Vagina (tissue), 2 donors: ENCODE measurements at places on chromosomes 2 and 18.

- H3K4me1 ChIP-seq: peaks cover 32% of the 10 kb centered on the region
- no peak overlapping the region for H3K4me3 ChIP-seq
- peak overlapping the region; percentile 77 for H3K27ac ChIP-seq
- no peak for DNase-seq
These were observed 33.3 kb upstream of the E2F6 start for GRCh38 chr2:11499081-11499743.

- H3K27ac ChIP-seq: no peak overlapping the region
- no peak overlapping the region for H3K4me3 ChIP-seq
- no peaks in the 10 kb centered on the region for H3K36me3 ChIP-seq
- no peaks in the 10 kb centered on the region for H3K4me1 ChIP-seq
- H3K27me3 ChIP-seq: no peaks in the 10 kb centered on the region
- no peak for DNase-seq
These were observed 39.0 kb downstream of the OXER1 start for GRCh38 chr2:42724886-42725285.

- no peak overlapping the region for H3K4me3 ChIP-seq
- no peak overlapping the region for H3K27ac ChIP-seq
- no peak for DNase-seq
These were observed 344.0 kb downstream of the ARHGAP15 start for GRCh38 chr2:143473216-143473615.

- H3K27ac ChIP-seq: no peak overlapping the region
- no peak overlapping the region for H3K4me3 ChIP-seq
- no peak for DNase-seq
- H3K36me3 ChIP-seq: no peaks in the 10 kb centered on the region
- no peaks in the 10 kb centered on the region for H3K27me3 ChIP-seq
- no peaks in the 10 kb centered on the region for H3K4me1 ChIP-seq
These were observed 42.9 kb upstream of the SPHKAP start for GRCh38 chr2:228224410-228224809.

DNA sequence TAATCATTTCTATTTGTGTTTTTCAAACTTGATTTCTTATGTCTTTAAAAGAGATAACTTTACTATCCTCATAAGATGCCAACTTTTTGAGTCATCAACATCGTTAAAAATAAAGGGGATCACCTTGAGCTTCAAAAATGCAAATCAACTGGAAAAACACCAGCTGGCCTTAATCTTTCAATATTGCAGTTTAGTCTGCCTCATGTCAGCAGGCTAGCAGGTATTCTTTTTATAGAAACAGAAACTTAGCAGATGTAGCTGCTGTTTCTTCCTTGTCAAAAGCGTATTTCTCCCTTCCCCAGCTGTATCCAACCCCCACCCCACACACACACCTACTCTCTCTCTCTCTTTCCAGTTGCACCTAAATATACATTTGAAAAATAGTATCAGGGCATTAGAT, 154.1 kb upstream of the ZNF804A start:
- H3K36me3 ChIP-seq: no peaks in the 10 kb centered on the region
- H3K4me3 ChIP-seq: no peak overlapping the region
- no peak for DNase-seq
- no peak overlapping the region for H3K27ac ChIP-seq

DNA sequence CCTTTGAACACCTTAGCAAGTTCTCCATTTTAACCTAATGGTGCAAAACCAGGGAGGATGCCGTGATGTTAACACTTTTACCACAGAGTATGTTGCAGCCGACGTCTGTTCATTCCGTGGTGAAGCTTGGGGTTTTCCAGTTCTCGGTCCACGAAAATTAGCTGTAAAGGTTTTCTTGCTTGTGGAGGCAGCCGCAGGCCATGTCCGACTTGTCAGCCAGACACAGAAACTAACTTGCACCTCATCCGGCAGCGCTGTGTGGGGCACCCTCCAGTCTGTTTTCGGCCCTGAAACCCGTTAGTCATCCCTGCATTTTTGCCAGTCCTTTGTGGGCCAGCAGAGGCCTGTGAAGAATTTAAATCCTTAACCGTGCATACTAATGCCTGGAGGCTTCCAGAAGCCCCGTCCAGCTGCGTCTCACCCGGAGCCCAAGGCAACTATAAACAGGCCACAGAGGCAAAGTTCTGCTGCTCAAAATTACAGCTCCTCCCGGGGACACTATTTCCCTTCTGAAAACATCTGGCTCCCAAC, 70.6 kb downstream of the SH3YL1 start:
- H3K27ac ChIP-seq: peak overlapping the region; percentile 27
- no peaks in the 10 kb centered on the region for H3K4me1 ChIP-seq
- DNase-seq: no peak
- H3K27me3 ChIP-seq: no peaks in the 10 kb centered on the region

- H3K27ac ChIP-seq: no peak overlapping the region
- DNase-seq: no peak
- no peak overlapping the region for H3K4me3 ChIP-seq
- H3K4me1 ChIP-seq: no peaks in the 10 kb centered on the region
- H3K27me3 ChIP-seq: no peaks in the 10 kb centered on the region
These were observed 159.8 kb downstream of the PKP4 start for GRCh38 chr2:158616480-158617000.

- DNase-seq: no peak
- H3K36me3 ChIP-seq: no peaks in the 10 kb centered on the region
- peaks cover 9% of the 10 kb centered on the region for H3K4me1 ChIP-seq
- H3K27me3 ChIP-seq: no peaks in the 10 kb centered on the region
- no peak overlapping the region for H3K27ac ChIP-seq
- H3K4me3 ChIP-seq: no peak overlapping the region
These were observed 136.1 kb downstream of the EXOC6B start for GRCh38 chr2:72689579-72690195.

DNA sequence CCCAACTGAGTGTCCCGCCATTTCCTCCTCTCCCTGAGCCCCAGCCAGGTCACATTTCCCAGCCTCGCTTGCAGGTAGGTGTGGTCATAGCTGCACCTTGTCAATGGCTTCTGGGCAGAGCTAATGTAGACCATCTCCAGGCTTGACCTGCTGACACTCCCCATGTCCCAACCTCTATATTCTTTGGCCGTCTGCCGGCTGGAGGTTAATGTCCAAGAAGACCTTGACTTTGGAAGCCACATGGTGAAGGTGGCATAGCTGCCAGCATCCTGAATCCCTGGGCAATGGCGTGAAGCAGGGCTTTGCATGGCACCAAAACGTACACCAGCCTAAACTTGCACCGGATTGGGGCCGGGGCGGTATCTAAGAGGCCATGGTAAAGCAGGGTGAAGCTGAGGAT, 88.3 kb downstream of the SPP2 start:
- H3K27me3 ChIP-seq: no peaks in the 10 kb centered on the region
- no peaks in the 10 kb centered on the region for H3K4me1 ChIP-seq
- H3K36me3 ChIP-seq: no peaks in the 10 kb centered on the region
- DNase-seq: no peak
- H3K4me3 ChIP-seq: no peak overlapping the region

DNA sequence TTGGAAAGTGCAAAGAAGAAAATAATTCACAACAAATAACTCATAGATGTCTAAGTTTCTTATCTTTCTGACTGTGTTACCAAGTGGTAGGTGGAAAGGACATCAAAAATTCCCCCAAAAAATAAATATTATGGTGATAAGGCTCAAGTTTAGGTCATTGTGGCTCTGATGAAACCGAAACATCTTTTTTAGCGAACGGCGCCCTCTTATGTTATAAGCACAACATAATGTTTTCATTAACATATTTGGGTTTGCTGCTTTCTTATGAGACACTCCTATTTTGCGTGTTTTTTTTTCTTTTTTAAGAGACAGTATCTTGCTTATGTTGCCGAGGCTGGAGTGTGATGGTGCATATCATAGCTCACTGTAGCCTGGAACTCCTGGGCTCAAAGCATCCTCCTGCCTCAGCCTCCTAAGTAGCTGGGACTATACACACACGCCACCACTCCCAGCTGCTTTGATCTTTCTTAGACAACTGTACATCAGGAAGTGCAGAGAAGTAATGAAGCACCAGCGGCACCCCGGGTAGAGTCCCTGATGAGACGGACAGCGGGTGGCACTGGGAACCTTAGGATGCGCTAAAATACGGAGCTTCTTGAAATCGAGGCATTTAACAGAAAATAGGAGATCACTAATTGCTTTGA, 38.5 kb upstream of the SLC35G4 start:
- no peak overlapping the region for H3K27ac ChIP-seq
- H3K4me3 ChIP-seq: no peak overlapping the region
- no peaks in the 10 kb centered on the region for H3K27me3 ChIP-seq
- no peaks in the 10 kb centered on the region for H3K36me3 ChIP-seq
- no peak for DNase-seq

DNA sequence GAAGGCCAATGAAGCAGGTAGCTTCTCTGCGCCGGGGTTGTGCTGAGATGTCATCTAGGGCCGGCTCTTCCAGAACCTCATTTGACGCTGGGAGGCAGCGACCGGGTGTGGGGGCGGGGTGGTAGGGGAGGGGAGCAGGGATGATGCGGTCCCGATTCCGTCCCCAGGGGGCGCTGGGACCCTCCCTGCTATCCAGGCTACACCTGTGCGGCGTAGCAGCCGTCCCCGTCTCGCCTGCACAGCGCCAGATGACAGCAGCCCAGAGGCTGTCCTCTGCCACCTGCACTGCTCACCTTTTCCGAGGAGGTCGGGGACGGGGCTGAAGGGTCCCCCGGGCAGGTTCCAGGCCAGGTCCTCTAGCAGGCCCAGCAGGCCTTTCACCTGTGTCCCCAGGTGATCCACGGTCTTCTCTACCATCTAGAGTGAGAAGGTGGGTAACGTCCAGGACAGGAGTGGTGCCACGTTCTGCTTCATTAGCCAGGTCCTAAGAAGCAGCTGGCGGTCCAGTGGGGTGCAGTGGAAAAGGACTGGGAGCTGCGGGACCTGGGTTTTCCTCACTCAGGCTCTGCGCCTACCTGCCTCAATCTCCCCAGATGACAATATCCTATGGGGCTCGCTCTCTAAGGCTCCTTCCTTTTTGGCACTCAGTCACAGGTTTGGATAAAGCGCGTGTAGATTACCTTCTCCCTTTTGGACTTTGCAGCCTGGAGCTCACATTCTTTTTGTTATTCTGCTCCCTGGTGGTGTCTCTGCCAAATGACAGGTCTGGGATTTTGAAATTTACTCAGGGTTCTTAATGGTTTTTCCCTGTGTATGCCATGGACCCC, 56.0 kb upstream of the RAB6C start:
- H3K27ac ChIP-seq: no peak overlapping the region
- H3K4me3 ChIP-seq: no peak overlapping the region
- no peak for DNase-seq
- H3K27me3 ChIP-seq: no peaks in the 10 kb centered on the region

DNA sequence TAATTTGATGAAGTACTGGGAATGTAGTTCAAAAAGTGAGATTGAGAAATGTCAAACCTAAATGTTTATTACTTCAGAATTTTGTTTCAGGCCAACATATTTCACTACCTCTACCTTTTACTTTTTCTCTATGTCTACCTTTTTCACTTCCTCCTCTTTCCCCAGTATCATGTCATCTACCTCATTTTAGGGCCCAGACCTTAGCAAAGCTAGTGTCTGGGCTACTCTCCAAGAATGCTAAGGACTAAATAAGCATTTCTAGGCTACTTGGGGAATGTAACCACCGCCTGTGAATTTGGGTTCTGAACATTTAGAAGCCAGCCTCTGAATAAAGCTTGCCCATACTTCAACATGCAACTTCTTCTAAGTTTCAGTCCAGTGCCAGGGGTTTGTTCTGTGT, 330.4 kb downstream of the SLC4A3 start:
- H3K27ac ChIP-seq: no peak overlapping the region
- no peak overlapping the region for H3K4me3 ChIP-seq
- no peaks in the 10 kb centered on the region for H3K27me3 ChIP-seq
- no peak for DNase-seq

- no peak for DNase-seq
- H3K27me3 ChIP-seq: no peaks in the 10 kb centered on the region
- no peaks in the 10 kb centered on the region for H3K36me3 ChIP-seq
- peak overlapping the region; percentile 72 for H3K4me3 ChIP-seq
These were observed 621 bp upstream of the KCNS3 start for GRCh38 chr2:17877811-17878280.

GRCh38 chr2:17800693-17801458, 15.4 kb upstream of the MSGN1 start:
- H3K4me3 ChIP-seq: no peak overlapping the region
- H3K27ac ChIP-seq: no peak overlapping the region
- H3K4me1 ChIP-seq: no peaks in the 10 kb centered on the region
- no peak for DNase-seq

GRCh38 chr18:79531926-79532312, 136.2 kb downstream of the NFATC1 start:
- no peak for DNase-seq
- H3K36me3 ChIP-seq: no peaks in the 10 kb centered on the region
- no peaks in the 10 kb centered on the region for H3K27me3 ChIP-seq
- no peaks in the 10 kb centered on the region for H3K4me1 ChIP-seq

DNA sequence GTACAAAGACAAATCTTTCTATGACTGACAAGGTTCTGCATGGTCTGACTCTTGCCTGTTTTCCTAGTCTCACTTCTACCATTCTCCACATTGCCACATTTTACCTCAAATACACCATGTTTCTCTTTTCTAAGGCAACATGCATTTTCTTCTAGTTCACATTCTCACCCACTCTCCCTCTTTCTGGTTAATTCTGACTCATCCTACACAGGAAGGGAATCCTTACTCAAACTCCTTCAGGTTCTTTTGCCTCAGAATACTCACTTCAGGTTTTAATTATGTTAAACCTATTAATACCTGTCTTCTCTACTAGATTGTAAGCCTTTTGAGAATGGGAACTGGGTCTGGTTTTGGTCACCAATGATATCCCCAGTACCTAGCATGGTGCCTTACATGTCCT, 47.2 kb downstream of the MAP2 start:
- H3K4me1 ChIP-seq: peaks cover 7% of the 10 kb centered on the region
- DNase-seq: no peak
- no peak overlapping the region for H3K4me3 ChIP-seq
- no peaks in the 10 kb centered on the region for H3K27me3 ChIP-seq
- no peak overlapping the region for H3K27ac ChIP-seq

DNA sequence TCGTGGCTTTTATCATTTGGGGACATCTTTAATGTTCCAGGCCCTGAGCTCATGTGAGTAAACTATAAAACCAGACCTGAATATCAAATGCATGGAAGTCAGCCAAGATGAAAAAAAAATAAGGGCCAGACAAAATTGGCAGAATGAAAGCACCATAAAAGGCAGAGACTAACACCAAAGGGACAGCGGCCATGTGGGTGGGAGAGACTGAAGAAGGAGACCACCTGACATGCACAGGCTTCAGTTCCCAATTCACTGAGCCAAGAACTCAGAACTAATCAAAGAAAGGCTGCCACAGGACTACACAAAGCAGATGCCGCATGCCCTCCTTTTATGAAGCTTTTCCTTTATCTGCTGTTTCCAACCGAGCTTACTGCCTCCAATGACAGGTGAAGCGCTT, 267.1 kb downstream of the RAD51AP2 start:
- H3K27me3 ChIP-seq: no peaks in the 10 kb centered on the region
- no peaks in the 10 kb centered on the region for H3K36me3 ChIP-seq
- no peak for DNase-seq

- no peak for DNase-seq
- H3K27ac ChIP-seq: no peak overlapping the region
- no peaks in the 10 kb centered on the region for H3K36me3 ChIP-seq
These were observed 114.0 kb upstream of the STON1 start for GRCh38 chr2:48415836-48416515.
